ENCODE measurements at places on chromosomes 1 and 21.
A peak's percentile ranks its signal among the peaks of the same experiment; 100 is the strongest.

GRCh38 chr1:150505431-150505830, 2.5 kb upstream of the ECM1 start:
- no peak for DNase-seq

- DNase-seq, result no peak
Measured at GRCh38 chr1:240522122-240522822, 89.7 kb downstream of the GREM2 start.

- no peak for DNase-seq
Measured at GRCh38 chr1:114521396-114522263, 10.6 kb upstream of the TRIM33 start.

DNA sequence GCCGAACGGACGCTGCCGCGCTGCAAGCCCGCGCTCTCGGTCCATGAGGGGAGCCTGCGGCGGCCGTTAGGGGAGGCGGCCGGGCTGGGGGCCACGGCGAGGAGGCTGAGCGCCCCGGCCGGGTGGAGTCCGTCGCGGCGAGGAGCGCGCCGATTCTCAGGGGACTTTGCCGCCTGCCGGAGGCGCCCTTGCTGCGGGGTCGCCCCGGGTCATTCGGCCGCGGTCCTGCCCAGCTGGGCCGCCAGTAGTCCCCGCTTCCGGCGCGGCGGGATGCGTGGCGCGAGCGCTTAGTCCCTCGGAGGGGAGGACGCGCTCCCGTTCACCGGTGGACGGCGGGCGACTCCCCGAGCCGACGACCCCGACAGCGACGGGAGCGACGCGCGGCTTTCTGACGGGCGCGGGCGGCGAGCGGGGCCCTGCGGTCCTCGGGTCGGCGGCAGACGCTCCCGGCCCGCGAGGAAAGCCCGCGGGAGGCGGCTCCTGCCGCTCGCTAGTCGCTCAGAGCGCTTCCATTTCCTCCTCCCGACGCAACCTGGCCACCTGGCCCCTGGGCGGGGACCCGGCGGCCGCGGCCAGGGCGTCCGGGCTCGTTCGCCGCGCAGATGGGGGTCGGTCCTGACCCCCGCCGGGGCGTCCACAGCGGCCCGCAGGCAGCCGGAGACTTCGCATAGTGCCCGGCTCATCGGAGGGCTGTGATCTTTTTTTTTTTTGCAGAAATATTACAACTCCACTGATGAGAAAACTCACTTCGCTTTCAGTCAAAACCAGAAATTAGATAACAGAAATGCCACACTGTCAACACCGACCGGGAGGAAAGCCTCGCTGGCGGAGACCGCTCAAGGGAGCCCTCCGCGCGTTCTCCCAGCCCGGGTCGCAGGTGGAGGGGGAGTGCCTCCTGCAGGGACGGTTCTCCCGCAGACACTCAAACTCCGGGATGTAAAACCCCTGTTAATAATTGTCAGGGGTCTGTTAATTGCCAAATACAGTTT, 641 bp upstream of the ZBTB21 start:
- no peak for DNase-seq

DNA sequence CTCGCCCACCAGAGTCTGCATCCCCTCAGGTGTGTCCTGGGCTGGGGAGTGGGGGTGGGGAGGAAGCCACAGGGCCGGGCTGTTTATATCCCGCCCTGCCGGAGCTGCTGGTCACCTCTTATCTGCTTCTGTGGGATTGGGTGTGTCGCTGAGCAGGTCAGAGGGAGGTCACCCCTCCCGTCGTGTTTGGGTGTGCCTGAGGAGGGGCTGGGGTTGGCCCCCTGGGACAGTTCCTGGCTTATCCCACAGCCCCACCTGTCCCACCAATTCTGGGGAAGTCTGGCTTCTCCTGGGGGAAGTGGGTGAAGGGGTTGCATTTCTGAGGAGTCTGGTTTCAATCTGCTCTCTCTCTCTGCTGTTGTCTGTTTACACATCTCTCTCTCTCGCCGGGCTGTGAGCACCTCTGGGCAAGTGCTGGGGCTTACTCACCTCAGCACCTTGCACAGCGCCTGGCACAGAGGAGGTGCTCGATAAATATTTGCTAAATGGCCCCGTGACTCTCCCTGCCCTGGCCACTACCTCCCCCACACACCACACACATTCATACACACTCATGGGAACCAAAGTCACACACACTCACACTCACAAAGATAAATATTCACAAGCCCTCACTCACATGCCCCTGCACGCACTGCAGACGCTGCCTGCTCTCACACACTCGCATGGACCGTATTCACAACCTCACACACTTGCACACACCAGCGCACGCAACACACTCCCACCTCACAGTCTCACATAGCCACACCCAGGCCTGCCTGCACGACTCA, 8.3 kb downstream of the ELF3 start:
- no peak for DNase-seq

GRCh38 chr21:41419921-41420862, 5.8 kb upstream of the MX1 start:
- peak; percentile 91 for DNase-seq

DNA sequence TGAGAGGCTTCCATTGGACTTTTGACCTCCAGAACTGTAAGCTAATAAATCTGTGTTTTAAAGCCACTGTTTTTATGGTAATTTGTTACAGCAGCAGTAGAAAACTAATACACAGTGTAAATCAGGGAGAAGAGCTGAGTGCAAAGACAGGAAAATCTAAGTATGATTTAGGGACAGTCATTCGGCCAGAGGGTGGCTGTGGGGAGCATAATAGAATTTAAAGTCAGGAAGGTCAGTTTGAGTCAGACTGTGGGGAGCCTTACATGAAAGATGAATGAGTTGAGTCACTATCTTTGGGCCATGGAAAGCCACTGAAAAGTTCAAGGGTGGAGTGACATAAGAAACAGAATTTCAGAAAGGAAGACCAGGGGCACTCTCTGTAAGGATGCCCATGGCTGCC, 52.4 kb upstream of the SSX2IP start:
- DNase-seq, result no peak

DNA sequence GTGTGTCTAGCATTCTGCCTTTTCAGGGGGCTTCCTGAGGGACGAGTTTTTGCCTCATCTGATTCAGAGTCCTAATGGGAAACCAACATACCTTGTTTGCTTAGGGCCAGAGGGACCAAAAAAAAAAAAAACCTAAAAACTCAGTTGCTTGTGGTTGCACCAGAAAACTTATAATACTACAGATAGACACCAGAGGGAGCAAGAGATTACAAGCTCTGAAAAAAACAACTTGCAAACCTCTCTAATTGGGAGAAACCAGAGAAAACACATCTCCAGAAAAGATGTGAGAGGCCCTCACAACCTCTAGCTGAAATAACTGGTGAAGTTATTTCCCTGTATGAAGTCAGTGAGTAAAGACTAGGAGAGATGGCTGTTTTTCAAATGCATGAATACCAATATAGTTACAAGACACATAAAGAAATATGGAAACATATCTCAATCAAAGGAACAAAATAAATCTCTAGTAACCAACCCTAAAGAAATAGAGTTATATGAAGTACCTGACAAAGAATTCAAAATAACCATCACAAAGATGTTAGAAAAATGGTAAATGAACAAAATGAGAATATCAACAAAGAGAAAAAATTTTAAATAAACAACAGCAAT, 233.7 kb upstream of the NFIA start:
- no peak for DNase-seq

- no peak for DNase-seq
Measured at GRCh38 chr1:48718705-48719104, 58.0 kb downstream of the BEND5 start.

Data from foreskin melanocyte (primary cell).